ENCODE measurements at places on chromosomes 4 and X. TPM values are rescaled to one million over a fixed set of nuclear protein-coding genes. Genes with fewer than 3 reads are reported as not detected.

GRCh38 chr4:124854968-124855367, 142.4 kb upstream of the ANKRD50 start:
- no peak for ATAC-seq

GRCh38 chr4:151702256-151702655, 58.6 kb downstream of the GATB start:
- no peak for ATAC-seq

DNA sequence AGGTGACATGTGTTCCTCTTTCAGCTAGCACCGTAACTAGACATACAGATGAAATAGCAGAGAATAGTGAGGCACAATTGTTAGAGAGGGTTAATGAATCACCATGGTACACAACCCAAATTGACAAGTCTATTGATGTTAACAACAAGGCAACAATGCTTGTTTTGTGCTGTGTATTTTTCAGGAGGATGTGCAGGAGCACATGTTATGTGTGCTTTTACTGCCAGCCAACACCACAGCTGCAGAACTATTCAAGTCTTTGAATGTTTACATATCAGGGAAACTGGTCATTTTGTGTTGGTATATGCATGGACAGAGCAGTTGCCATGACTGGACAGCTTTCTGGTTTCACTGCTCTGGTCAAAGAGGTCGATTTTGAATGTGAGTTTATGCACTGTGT, 32.8 kb downstream of the STBD1 start:
- ATAC-seq: peak; percentile 63

MCUB gene
- total RNA-seq: 8.3 TPM

DNA sequence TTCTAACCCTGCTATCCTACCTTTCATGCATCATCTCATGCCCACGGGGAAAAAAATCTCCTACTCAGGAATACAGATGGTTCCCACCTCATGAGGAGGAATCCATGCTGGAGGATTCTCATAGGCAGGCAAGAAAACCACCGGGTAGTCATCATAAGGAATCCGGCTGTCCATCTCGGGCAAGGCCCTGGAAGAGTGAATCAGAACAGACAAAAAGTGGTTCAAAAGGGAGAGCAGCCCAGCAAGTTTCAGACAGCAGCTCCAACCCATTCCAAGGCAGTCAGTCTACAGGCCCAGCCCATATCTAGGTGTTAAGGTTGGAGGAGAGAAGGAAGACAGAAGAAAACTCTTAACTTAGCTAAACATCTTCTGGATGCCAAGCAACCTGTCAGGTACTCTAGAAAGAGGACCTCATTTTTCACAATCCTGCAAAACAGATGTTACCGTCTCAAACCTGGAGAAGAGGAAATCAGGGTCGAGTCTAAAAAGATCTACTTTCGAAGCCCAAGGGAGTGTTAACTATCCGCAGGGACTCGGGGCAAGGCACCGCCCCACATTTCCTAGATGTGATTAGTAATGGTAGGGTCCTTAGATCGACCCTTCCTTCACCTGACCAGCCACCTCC, 447 bp downstream of the PDZD11 start:
- no peak for ATAC-seq

- ATAC-seq: no peak
These were observed 198.3 kb downstream of the NSUN7 start for GRCh38 chr4:40948014-40948413.

DNA sequence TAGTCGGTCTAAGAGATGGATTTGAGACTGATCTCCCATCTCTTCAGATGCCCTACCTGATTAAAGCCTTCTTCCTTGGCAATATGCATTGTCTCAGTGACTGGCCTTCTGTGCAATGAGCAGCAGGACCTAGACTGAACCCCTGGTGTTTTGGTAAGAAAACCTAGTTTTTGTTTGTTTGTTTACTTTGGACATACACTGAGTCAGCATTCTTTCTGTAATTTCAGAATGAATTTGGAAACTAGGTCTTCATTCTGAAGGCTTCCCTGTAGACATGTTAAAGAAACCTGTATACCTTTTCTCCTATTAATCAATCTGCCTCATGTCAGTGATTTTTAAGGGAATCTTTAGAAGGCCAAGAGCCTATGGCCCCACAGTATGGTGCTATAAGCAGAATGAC, 597.5 kb upstream of the HTR2C start:
- no peak for ATAC-seq

GRCh38 chrX:136531951-136532350, at the start of gene VGLL1:
Gene VGLL1 (plus strand): TSS chrX:136532215. CDS start chrX:136536021, 3,806 bp downstream.
- ATAC-seq: no peak

TMEM31 gene
- total RNA-seq: not detected

- ATAC-seq: no peak
These were observed 107.0 kb downstream of the ABLIM2 start for GRCh38 chr4:8051644-8052043.

TASL gene
- total RNA-seq: not detected

TSPYL2 gene
- total RNA-seq: 66.6 TPM

DNA sequence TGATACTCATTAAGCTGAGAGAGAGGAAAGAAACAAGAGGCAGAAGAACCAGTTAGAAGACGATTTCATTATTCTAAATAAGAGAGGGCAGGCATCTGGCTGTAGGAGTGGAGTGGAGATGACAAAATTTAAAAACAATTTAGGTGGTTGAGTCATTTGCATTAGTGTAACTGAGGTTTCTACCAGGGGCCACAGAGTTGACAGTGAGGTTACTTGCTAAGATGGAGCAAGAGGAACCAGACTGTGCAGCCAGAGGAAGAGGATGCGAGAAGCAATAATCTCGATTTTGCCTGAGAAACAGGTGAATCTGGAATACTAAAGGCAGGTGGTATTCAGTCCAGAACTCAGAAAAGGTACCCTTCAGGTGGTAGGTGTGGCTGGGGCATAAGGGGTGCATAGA, 491.9 kb downstream of the MID1IP1 start:
- ATAC-seq: no peak

FAT4 gene
- total RNA-seq: 7.3 TPM

- ATAC-seq: peak; percentile 97
These were observed 9.2 kb downstream of the NDUFA1 start for GRCh38 chrX:119880552-119881437.

DNA sequence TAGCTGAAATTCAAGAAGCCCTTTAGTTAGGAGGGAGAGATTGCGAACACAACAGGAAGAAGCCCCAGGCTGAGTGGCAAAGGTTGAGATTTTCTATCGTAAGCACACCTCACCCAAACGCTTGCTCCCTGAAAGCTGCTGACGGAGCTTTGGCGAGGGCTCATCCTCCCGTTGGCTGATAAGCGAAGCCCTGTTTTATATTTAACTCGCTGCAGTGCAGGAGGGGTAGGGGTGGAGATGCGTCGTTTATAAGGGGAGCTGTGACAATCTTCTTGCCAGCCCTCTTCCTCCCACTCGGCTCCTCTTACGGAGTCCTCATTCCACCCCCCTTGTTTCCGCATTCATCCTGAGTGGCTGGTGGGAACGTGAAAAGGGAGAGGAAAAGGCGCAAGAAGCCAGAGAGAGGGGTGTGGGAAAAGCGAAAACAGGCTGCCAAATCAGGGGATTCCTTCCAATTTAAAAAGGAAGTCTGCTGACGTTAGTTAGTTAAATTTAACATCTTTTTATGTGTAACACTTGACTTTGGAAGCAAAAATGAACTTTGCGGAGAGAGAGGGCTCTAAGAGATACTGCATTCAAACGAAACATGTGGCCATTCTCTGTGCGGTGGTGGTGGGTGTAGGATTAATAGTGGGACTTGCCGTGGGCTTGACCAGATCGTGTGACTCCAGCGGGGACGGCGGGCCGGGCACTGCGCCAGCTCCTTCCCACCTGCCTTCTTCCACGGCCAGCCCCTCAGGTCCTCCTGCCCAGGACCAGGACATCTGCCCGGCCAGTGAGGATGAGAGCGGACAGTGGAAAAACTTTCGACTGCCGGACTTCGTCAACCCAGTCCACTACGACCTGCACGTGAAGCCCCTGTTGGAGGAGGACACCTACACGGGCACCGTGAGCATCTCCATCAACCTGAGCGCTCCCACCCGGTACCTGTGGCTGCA, at the start of gene ENPEP:
TSS of gene ENPEP (plus strand) at position 275 of the 938 bp plus-strand sequence. CDS start at position 535, 260 bp downstream.
- no peak for ATAC-seq

Data from motor neuron (in vitro differentiated cells).